ENCODE measurements at places on chromosomes 12 and 14.

GRCh38 chr14:60311417-60311816 lies 62.4 kb downstream of the PPM1A start:
- no peak for DNase-seq

GRCh38 chr12:104590022-104590421 lies 133.3 kb downstream of the CHST11 start:
- no peak for DNase-seq

GRCh38 chr14:98766818-98767217 lies 505.2 kb downstream of the BCL11B start:
- no peak for DNase-seq

DNA sequence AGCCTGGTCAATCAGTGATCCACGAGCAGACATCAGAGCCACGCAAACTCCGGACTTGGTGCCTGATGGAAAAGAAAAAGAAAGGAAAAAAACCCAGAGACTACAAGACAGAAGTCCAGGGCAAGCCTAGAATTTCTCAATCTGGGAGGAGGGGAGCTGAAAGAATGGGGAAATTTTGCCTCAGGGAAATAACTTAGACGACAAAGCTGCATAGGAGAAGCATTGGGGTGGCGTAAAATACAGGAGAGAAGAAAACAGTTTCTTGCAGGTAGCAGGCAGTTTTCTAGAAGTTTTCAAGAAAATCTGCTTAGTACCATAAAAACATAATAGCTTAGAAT lies 2.6 kb upstream of the SLC11A2 start:
- no peak for DNase-seq

DNA sequence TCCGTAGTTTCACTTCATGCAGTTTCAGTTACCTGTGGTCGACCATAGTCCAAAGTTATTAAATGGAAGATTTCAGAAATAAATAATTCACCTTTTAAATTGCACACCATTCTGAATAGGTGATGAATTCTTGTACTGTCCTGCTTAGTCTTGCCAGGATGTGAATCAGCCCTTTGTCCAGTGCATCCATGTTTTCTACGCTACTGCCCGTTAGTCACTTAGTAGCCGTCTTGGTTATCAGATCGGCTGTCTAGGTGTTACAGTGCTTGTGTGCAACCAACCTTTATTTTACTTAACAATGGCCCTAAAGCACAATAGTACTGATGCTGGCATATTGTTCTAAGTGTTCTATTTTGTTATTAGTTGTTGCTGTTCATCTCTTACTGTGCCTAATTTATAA lies 146.7 kb downstream of the ACSS3 start:
- DNase-seq, result no peak

- DNase-seq, result no peak
These were observed 102.2 kb downstream of the TNFAIP2 start for GRCh38 chr14:103225476-103225875.

DNA sequence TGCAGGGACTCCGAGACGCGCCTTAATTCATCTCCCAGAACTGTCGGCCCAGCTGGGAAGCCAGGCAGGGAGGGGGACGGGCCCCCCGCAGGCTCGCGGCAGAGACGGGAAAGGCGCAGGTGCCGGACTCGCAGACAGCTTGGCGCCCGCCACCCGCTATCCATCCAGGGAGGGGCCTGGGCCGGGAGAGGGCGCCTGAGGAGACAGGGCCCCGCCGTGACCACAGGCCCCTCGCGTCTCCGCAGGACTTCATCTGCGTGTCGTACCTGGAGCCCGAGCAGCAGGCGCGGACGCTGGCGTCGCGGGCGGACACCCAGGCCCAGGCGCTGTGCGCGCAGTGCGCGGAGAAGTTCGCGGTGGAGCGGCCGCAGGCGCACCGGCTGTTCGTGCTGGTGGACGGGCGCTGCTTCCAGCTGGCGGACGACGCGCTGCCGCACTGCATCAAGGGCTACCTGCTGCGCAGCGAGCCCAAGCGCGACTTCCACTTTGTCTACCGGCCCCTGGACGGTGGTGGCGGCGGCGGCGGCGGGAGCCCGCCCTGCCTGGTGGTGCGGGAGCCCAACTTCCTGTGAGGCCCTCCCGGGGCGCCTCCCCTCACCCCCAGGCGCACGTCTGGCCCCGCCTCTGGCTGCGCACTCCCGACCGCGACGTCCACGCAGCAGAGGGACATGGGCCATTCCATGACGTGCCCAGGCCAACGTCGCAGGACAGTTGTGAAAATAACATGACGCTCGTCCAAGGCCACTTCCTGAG lies 60.6 kb downstream of the LGMN start:
- no peak for DNase-seq

DNA sequence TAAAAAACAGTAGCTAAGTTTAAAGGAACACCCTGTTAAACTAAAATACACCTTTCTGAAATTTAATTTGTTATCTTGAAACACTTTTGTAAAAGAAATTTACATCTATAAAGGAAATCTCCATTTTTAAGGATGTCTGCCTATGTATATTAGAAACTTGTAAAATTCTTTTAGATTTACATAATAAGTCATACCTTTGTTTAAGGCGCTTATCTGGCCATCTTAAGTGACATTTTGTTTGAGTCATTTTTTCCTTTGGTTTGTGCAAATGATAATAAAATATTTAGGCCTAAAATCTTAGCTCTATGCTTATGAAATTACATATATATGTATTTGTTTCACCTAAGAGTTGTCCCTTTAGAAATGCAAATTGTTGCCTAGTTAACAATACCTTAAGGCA lies 1193.4 kb downstream of the FSCB start:
- DNase-seq, result no peak

DNA sequence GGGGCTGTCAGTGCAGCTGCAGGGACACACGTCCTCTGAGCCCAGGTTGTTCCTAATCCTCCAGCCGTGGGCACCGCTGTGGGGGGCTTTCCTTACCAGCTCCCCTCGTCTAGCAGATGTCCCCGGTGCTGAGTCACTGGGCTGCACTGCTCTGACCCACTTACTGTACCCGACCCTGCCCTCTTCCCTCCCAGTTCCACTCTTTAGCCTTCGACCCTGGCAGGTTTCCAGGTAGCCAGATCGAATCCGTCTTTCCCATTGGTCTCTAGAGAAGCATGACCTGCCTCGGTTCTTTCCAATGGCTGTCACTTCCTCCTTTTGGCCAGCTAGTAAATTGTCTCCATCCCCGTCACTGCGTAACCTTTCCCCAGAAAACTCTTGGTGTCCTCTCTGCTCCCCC lies 48.4 kb downstream of the ELK3 start:
- DNase-seq, result no peak
